ENCODE measurements at places on chromosomes 12 and 14. TPM values are rescaled to one million over a fixed set of nuclear protein-coding genes. Genes with fewer than 3 reads are reported as not detected.

DNA sequence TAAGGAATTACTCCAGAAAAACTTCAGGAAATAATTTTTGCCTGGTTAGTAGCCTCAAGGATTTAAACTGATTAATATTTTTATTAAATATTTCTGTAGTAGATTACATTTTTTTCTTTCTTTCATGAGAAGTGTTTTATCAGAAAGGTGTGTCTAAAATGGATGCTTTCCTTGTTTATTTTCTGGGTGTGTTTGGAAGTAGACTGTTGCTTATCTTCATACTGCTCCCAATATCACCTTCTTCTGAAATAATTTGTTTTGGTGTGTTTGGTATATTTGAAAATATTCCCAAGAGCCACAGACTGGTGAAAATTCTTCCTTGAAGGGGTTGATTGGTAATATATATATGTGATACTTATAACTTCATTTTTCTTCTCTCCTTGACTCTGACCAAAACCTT, 10.1 kb upstream of the REP15 start:
- DNase-seq, result no peak

DNA sequence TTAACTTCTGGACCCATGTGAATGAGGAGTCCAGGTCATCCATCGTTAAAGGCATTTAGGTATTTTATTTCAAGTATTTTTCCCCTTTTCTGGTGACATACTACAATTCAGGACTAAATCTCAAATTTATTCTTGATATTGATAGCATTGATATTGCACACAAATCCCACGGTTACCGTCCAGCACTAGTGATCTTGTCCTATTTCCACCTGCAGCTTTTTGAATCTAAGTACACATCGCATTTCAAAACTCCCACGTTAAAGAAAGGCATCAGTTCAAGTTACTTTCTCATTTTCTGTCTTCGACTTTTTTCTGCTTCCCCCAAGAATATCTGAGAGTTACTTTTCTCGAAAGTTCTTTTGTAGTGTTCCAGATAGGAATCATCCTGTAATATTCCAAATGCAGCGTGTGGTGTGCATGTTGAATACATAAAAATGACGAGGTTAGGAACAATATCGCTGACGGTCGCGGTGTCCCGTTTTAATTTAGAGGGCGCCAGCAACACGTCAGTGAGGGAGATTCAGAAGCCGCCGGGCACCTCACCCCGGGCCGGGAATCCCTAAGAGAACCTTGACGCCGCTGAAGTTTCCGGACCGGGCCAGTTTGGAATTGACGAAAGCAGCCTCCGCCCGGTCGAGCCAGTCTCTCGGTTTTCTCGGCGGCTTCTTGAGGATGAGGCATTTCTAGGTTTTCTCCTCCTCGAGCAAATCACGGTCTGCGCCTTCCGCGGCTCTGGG, 569 bp upstream of the RGS6 start:
- DNase-seq, result no peak

The RND1 gene
- 5.2 TPM for total RNA-seq

DNA sequence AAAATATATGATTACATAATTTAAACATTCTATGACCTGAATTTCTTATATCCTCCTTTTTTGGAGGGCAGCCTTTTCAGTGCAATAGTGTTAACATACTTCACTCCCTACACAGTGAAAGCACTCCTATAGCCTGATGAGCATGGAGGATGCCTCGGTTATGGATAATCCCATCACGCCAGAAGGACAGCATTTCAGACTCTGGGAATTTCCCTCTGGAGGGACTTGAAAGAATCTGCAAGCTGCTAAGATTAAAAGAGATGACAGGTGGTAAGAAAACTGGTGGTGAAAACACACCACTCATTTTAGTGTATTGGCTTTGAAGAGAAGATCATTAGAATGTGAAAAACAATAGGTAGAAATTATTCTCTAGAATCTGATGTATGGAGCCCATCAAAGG, 99.3 kb upstream of the LMNTD1 start:
- no peak for DNase-seq

DNA sequence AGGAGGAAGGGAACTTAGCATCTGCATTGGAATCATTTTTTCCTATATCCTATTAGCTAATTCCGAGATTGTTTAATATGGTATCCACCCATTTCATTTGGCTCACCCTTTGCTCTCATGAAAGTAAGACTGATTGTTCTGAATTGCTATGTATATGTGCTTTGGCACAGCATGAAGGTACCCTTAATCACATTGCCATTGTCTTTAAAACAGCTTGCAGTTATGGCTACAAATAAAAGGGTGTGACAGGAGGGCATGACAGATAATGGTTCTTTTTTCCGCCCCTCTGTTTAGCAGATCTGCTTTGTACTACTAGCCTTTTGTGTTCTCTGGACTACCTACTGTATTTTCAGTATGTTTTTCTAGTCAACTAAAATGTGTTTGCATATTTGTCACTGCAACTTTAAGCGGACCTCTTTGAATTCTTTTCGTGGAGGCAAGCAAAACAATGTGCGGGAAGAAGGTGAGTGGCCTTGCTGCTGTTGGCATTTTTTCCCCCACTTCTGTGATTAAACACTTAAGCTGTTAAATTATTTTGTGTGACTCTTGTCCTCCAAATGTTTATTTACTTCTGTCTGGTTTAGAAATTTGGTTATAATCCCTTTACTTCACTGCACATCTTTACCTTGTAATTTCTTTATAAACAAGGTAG, 35.8 kb downstream of the FBXO34 start:
- DNase-seq, result no peak

- peak; percentile 48 for DNase-seq
Measured at GRCh38 chr14:102590667-102591099, 1.8 kb upstream of the RCOR1 start.

Data from Caco-2 (cell line).